ENCODE measurements at places on chromosomes 5 and 9.

GRCh38 chr9:129361196-129361595 lies 183.1 kb upstream of the IER5L start:
- no peak for DNase-seq

DNA sequence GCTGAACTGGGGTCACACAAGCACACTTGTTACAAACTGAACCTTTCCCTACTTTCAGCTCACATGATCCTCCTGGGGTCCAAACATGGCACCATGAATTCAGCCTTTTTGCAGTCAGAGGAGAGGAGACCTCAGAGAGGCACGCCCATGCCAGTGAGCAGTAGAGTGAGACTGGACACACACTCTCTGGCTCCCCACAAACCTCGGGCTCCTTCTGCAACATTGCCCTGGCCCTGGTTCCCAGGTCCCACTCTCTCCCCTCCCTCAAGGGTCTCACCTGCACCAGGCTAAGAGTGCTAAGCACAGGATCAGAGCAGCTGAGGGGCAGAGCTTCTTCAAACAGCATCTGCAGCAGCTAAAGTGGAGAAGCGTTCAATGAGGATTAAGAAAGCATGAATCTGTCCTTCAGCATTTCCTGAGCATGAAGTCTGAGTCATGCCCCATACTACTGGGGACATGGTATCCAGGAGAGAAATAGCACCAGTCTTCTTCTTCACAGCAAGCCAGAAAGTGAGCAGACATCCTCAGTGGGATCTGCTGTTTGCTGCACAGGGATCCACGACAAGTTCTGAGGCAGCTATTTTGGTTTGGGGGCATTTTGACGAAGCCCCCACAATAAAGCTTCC lies 27.2 kb downstream of the SLC35A4 start:
- DNase-seq = no peak

DNA sequence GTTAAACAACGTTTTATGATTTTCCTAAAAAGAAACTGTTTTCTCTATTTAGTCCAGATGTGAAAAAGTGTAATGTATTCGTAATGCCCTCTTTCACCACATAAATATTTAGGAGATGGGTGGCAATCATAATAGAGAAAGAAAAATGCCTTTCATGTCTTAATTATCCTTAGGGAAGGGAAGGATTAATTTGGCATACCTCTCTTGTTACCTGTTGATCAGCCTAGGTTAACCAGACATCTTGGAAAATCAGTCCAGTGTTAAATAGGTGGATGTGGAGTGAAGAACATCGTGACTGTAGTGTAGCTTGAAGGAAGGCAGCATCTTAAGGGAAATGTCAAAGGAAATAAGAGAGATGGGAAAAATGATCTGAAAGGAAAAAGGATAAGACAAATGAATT lies 76.2 kb downstream of the NNT start:
- DNase-seq = no peak

GRCh38 chr9:136156209-136157120 lies 37.8 kb upstream of the TMEM250 start:
- DNase-seq = no peak

- DNase-seq = no peak
Measured at GRCh38 chr9:134276453-134277245, 49.6 kb upstream of the RXRA start.

GRCh38 chr9:116323571-116323970 lies 170.0 kb downstream of the PAPPA start:
- no peak for DNase-seq

- DNase-seq = no peak
Measured at GRCh38 chr5:14407746-14408175, 173.8 kb upstream of the OTULINL start.

- DNase-seq = no peak
Measured at GRCh38 chr9:134243778-134244467, 79.6 kb upstream of the RNU6ATAC start.

GRCh38 chr9:113558632-113559502 lies 95.3 kb downstream of the RGS3 start:
- DNase-seq = no peak

DNA sequence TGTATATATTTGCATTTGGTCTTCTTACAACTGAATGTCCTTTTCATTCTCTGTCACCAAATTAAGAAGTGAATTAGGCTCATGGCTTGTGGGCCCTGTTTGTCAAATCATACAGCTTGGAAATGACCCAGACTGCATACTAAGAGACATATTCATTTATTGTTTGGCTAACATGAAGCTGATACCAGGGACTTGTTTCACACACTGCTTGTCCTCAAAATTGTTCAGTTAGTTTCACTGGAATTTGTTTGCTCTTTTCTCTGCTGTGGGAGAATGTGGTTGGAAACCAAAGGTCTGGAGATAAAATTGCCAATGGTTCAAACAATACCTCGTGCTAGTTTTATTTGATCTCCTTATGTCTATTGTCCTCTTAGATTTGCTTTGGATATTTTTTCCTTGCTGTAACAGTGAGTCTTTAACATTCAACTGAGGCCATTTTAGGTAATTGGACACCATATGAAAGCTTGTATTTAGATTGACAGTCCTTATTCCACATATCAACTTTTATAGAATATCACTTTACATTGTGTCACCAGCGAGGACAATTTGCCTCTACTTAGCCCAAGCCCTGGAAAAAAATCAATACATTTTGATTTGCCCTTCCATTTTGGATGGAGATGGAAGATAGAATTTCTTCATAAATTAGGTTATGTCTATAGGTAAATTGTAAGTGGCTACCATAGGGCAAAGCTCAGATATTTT lies 144.3 kb upstream of the MTAP start:
- DNase-seq = no peak

DNA sequence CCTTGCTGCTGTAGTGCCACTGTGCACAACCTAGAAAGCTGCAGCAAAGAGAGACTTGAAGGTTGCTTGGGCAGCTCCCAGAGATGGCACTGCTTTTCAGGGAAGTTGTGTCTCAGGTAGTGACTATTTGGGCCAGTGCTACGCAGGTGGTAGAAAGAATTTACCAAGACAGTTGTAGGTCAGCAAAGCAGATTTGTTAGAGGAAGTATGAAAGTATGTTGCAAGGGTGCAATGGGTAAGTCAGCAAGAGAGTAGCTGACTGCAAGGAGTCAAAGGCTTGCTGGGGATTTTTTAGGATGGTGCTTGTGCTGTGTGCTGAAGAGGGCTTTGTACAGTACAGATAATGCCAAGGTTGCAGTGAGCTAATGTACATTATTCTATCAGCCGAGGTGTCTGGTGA lies 33.5 kb upstream of the SPARC start:
- DNase-seq = no peak

DNA sequence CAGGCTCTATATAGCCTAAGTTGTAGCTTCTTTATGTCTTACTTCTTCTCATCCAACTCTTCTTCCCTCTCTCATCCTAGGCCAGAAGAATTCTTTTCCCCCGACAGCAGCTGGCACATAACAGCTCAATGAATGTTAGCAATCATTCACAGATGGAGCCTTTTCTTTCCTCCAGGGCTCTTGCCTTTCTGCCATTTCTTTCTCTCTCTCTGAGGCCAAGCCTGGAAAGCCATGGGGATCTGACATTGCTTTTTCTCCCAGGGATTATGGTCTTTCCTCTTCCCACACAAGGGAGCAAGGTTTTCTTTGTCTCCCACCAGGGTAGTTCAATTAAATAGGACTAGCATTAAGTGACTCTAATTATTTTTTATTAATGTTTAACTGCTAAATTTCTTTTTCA lies 20.5 kb downstream of the SMIM15 start:
- no peak for DNase-seq

- DNase-seq = no peak
Measured at GRCh38 chr5:39352170-39352569, 12.1 kb downstream of the C9 start.

DNA sequence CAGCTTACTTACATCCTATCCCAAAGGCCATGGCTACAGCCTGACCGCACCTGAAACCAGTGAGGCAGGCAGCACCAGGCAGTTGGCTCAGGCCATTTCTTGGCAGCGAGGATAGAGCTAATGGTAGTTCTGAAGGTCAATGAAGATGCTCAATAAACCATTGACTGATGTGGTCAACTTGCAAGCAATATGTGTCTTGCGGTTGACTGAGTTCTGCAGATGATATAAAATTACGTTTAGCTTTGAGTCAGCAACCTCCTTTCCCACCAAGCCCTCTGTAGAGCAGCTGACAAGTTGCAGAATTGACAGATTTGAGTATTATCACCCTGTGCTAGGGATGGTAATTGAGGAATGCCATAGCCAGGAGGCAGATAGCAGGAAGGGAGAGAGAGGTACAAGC lies 189.0 kb upstream of the PUM3 start:
- no peak for DNase-seq

- DNase-seq = no peak
Measured at GRCh38 chr9:117734082-117734481, 29.9 kb downstream of the TLR4 start.

- DNase-seq = no peak
Measured at GRCh38 chr9:90544488-90544887, 98.1 kb downstream of the DIRAS2 start.

DNA sequence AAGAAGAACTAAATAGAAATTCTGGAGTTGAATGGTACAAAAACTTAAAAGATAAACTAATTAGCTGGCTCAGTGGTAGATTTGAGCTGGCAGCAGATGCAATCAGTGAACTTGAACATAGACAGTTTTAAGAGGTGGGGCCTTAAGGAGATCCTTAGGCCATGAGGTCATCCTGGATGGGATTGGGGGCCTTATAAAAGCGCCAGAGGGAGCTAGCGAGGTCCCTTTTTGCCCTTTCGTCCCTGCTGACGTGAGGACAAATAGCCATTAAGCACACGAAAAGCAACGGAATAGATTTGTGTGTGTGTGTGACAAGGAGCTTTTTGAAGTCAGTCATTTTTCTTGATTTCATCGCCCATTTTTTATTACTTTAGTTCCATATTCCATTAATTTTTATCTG lies 83.3 kb downstream of the ZNF354C start:
- DNase-seq = no peak

- no peak for DNase-seq
Measured at GRCh38 chr9:92044936-92045335, 70.3 kb downstream of the SPTLC1 start.

DNA sequence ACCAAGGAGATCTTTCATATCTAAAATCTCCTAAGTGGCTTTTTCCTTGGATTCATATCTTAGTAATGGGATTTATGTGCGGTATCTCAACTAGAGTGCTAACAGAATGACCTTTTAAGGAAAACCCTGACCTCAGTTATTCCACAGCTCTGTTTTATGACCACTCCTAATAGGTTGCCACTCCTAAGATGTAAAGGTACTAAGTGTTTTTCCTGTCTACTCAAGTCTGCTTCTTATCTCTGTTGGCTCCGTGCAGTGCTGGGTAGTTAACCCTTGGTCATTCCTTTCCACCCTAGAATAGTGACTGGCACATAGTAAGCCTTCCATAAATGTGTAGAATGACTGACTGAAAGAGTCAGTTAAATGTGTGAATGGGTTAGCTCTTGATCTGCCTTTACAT lies 161.4 kb downstream of the DOCK2 start:
- no peak for DNase-seq

GRCh38 chr9:88529496-88529895 lies 5.5 kb upstream of the NXNL2 start:
- no peak for DNase-seq

- no peak for DNase-seq
Measured at GRCh38 chr5:159903131-159903530, 13.2 kb upstream of the ADRA1B start.

GRCh38 chr5:107402434-107403227 lies 268.1 kb downstream of the EFNA5 start:
- DNase-seq = no peak

DNA sequence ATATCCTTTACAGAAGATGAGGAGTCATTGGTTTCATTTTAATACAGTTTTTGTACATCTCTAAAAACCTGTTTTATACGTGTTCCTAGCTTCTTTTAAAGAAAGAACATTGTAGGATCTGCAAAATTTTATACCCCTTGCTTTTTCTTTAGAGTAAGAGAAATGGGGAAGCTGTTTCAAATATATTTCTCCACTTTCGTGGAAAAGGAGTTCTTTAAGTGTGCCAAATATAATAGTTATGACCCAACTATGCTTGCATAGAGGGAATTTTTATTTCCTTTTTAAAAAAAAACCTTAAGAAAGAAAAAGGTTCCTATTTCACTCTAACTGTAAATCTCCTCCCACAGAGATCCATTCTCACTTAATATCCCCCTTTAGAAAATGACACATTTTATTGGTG lies 27.5 kb upstream of the DMAC1 start:
- DNase-seq = no peak

DNA sequence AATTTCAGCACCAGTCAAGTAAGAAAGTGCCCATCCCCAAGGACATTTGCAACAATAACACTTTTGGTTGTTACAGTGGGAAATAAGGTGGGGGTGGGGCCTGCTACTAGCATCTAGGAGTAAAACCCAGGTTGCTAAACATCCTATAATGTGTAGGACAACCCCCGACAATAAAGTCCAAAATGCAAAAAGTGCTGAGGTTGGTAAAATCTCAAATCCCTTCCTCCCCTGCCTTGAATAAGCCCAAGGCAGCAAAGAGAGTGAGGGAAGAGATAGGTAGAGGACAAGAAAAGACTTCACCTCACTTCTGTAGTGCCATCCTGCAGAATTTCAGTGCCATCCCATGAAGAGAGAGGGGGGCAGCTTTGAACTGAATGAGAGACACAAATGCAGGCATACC lies 117.5 kb upstream of the NIPBL start:
- no peak for DNase-seq

DNA sequence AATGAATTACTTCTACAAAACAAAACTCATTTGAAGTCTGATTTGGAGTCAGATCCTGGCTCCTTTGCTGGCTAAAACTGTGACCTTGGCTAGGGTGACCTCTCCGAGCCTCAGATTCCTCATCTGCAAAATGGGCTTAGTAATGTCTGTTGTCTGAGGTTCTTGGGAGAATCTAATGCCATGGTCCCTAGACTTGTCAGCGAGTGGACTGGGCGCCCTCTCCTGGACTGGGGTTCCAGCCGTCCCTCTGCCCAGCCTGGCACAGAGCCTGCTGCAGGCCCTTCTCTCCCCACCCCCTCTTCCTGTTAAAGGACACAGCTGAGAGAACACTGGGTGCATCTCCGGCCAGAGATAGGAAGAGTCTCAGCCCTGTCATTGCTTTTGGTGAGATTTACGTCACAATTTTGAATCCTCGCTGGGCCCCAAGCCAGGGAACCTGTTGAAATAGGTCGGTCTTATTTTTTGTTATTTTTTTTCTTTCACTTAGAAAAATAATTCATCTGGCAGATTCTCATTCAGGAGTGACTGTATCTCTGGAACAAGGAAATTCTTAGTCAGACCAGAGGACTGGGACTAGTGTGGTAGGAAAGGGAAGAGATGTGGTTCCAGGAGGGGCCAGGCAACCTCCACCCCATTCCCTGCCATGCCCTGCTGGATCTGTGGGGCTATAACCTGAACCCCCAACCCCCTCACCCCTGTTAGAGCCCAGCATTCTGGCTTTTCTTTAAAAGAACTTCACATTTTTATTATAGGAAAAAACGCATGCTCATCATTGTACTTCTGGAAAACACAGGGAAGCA lies 48.2 kb upstream of the RPL26L1 start:
- DNase-seq = no peak

GRCh38 chr5:139027150-139027549 lies 152.0 kb upstream of the LRRTM2 start:
- DNase-seq = no peak

Measured in stimulated activated CD8-positive, alpha-beta memory T cell treated with anti-CD3 and anti-CD28 coated beads, Interleukin-7, amount 100 ng/mL, for 1 hour (primary cell).